Renal pelvis (tissue), 12 donors: ENCODE measurements at places on chromosomes 12 and 14.

GRCh38 chr12:107352347-107353081, 259.2 kb upstream of the CRY1 start:
- no peak for DNase-seq

- DNase-seq = peak; percentile 14
Observed at GRCh38 chr14:83520837-83521236, 1987.2 kb upstream of the SEL1L start.

GRCh38 chr14:36271939-36272907, 48.2 kb downstream of the MBIP start:
- DNase-seq = peak; percentile 16

DNA sequence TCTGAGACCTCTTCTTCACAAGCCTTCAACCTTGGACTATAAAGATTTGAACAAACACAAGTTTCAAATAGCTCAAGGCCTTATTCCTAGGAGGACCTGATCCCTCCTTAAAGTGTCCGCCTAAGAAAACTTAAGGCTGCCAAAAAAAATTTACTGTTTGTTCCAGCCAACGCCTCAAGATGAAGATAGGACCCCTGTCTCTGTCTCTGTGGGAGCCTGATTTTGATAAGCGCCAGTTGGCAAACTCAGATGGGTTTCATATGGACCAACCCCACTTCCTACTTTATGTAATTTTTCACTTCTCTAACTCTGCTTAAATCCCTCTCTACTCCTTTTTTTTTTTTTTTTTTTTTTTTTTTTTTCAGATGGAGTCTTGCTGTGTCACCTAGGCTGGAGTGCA, 11.0 kb downstream of the FKBP3 start:
- no peak for DNase-seq

DNA sequence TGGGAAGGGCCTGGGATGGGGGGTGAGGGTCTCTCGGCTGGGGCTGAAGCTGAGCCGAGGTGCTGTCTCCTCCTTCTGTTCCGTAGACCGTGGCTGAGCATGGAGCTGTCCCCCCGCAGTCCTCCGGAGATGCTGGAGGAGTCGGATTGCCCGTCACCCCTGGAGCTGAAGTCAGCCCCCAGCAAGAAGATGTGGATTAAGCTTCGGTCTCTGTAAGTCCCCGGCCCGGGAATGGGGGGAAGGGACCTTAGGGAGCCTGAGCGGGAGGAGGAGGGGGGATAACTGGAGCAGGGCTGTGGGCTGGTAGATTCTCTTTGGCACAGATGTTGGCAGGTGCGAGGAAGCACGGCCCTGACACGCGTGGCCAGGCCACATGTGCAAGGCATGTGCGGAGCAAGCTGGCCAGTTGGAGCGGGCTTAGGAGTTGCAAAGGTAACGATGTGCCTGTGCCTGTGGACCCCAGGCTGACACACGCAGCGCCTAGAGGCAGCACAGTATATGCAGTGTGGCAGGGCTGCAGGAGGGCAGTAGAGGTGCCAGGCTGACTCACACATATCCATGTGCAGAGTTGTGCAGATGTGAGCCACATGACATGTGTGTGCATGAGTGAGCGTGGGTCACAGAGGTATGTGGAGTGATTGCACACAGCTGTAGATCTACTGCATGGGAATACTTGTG, 512 bp downstream of the PDE1B start:
- no peak for DNase-seq
